ENCODE measurements at places on chromosomes 16 and 17. TPM values are rescaled to one million over a fixed set of nuclear protein-coding genes. Genes with fewer than 3 reads are reported as not detected.

Gene KRT25
- total RNA-seq, result not detected

Gene PPP1R27
- not detected for total RNA-seq

Gene GDPD3
- total RNA-seq, result 5.2 TPM

Gene FOXL1
- total RNA-seq, result 2.4 TPM

Gene SHISA6
- not detected for total RNA-seq
